ENCODE measurements at places on chromosomes 3 and 15.

DNA sequence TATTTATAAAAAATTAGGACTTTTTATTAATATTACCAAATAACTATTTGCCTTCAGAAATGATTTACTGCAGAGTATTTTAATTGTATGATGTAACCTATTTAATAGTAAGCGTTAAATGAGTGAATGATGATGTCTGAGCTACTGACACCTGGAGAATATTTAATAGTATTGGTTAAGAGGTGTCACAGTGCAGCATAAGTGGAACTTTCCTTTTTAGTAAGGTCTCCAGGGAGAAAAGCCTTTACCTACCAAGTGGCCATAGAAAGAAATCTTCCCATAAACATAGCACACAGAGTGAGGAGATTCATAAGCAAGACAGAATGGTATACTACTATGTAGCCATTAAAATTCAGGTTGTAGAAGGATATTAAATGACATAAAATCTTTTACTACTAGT, 441.7 kb downstream of the TBL1XR1 start:
- DNase-seq = no peak

DNA sequence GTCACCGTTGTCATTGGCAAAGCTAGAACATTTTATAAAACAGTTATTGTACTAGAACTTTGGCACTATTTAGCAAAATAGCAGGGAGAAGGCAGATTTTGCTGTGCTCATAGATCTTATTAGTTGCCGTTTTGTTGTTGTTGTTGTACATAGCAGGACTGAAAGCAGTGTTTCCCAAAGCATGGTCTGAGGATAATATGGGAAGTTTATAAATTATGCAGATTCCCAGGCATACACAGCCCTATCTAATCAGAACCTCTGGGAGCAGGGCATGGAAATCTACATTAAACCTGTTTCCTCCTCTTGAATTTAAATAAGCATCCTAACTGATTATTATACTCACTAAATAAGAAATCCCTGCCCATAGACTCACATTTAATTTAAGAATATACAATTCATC, 87.9 kb downstream of the RAP2B start:
- DNase-seq = no peak

GRCh38 chr3:77204788-77205187, 164.9 kb downstream of the ROBO2 start:
- no peak for DNase-seq

GRCh38 chr3:122944671-122945161, 82.8 kb downstream of the SEMA5B start:
- no peak for DNase-seq
